Germinal center (tissue), 1 donor: ENCODE measurements at places on chromosomes 5 and 9.

DNA sequence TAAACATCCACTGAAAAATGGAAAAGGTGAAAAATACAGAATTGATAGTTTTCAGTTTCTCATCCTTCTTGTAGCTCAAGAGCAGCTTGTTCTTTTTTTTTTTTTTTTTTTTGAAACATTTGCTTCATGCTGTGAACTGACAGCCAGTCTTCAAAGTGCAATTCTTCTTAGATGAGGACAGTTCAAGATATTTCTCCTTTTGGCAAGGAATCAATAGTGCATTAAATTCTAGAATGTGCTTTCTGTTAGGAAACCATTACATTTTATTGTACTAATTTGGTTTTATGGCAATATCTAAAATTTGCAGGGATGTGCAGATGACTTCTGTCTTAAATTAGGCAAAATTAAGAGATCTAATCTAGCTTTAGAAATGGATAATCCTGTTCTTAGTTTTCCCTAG, 969.3 kb upstream of the ACO1 start:
- DNase-seq, result no peak

DNA sequence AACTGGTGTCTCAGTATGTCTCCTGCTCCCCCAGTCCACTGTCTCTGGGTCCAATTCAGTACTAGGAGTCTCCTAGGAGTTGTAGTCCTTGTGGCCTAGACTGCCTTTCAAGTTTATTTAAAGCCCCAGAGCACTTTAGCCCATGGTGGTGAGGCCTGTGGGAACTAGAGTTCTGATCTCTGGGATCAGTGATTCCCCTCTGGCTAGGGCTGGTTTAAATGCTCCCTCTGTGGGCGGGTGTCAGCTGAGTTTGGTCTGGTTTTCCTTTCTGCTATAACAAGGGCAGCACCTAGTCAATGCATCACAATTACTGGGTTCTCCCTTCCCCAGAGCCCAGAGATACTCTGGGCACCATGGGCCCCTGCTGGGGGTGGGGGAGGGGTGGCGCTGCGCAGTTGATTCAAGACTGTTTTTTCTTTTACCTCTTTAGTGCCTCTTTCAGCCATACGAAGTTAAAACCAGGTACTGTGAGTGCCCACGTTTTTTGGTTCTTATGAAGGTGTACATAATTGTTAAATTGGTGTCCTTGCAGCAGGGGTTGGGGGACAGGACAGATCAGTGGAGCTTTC, 9.3 kb upstream of the SLC36A3 start:
- no peak for DNase-seq

DNA sequence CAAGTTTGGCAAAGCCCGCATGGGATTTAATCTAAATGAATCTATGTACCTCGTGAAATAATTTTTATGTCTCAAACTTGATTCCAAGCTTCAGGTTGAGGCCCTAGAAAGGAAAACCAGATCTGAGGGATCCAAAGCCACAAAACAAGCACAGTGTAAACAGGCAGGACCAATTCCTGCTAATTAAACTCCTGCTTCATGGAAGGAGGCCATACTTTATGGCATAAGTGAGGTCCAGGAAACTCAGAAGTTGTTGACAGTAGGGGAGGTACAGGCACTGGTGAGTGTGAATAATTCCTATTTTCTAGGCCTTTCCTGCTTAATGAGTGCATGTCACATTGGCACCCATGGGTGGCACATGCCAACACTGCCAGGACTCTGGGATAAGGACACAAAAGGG, 648.6 kb upstream of the SGCD start:
- DNase-seq, result no peak

GRCh38 chr5:119332978-119333401, 22.8 kb upstream of the TNFAIP8 start:
- DNase-seq, result no peak

- DNase-seq, result no peak
These were observed 124.4 kb upstream of the TMEM161B start for GRCh38 chr5:88393042-88393441.

DNA sequence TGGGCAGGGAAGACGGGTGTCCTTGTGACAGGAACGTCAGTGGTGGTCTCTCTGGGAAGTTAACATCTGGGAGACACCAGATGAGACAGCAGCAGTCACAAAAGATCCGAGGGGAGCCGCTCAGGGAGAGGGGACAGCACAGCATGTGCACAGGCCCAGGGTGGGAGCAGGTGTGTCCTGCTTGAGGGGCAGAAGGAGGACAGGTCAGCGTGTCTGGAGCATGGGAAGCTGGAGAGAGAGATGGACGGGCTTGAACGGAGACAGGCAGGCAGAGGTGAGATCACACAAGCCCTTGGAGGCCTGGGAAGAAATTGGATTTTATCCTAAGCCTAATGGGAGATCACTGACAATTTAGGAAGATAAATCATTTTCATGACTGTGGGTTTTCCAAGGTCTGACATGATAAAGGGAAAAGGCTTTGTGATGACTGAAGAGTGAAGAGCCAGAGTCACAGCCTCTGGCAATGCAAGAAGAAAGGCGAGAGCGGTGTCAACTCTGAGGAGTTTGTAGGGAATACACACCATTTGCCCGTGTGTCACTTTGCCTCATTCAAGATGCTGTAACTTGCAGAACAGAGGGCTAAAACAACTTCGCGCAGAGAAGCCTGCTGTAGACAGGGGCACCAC, 88.3 kb downstream of the FSTL4 start:
- no peak for DNase-seq

DNA sequence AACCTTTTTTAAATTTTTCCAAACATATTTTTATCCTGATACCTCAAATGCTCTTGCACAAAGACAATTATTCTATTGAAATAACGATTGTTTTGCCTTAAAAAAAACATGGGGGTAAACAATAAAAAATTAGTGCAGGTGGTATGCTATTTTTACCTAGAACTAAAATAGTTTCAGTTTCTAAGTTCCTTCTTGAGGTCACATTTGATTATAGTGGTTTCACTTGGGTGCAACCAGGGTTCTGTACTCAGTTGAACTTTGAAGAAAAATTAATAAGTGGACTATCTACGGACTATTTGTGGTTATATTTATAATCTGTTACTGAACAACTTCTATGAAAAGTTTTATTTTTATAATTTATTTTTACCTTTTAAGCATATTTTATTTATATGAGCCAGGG, 387.1 kb upstream of the IZUMO3 start:
- no peak for DNase-seq

DNA sequence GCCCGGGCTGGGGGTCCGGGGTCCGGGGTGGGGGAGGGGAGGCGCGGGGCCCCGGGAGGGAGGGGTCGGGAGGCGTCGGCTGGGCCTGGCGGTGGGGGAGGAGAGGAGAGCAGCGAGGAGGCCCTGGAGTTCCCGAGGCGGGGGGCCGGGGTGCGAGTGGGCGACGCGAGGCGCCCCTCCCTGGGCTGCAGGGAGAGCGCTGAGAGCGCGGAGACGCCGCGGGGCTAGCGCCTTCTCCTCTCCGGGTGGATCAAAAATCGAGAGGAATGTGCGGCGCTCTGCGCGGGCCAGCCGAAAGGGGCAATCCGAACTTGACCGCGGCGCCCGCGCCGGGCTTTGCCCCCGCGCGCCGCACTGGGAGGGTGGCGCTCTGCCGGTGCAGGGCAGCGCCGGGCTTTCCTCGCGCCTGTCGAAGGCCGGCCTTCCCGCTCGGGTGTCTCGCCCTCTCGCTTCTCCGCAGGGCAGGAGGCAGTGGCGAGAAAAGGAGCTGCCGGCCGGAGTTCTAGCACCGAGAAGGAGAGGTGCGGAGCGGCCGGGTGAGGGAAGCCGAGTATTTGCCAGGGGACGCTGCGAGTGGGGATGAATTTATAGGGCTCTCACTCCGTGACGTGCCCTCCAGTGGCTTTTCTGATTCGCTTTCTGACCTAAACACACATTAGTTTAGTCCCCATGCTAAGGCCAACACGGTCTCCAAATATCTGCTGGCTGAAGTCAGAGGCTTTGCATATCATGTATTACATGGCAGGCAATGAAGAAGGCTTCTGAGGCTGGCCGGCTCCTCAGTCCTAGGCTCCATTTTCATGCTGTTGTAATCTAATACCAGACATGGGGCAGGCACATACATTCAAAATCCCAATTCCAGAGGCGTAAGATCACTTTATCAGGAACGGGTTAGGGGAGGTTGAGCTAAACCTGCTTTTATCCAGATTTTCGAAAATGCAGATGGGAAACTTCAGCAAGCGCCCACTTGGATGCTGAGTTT, 503 bp upstream of the GDNF start:
- no peak for DNase-seq

- DNase-seq, result no peak
These were observed 1109.0 kb upstream of the ACO1 start for GRCh38 chr9:31275419-31275818.

DNA sequence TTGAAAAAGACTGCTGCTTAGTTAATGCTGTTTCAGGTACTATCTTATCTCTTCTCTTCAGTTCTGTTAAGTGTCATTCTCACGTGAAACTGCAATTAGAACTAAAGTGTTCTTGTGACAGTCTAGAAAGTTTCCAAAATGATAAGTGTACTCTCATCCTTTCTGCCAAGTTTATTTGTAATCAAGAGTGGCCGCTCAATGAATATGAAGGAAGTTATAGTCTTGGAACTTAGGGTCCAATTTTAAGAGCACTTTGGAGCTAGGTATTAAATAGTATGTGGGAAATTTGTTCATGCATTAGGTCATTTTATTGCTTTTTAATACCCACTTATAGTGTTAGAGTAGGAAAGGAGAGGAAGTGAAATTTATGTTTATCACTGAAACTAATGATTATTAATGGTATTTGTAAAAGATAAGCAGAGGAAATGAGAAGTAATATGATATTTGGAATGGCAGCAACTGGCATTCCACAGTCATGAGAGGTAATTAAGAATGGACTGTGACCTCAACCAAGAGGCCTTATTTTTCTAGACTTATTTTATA, 20.4 kb downstream of the XRCC4 start:
- DNase-seq, result no peak

GRCh38 chr5:100826133-100826532, 76.9 kb downstream of the ST8SIA4 start:
- DNase-seq, result no peak

GRCh38 chr9:6827439-6828145, 69.8 kb downstream of the KDM4C start:
- peak; percentile 45 for DNase-seq

GRCh38 chr5:14861123-14861765, 10.3 kb downstream of the ANKH start:
- DNase-seq, result no peak

DNA sequence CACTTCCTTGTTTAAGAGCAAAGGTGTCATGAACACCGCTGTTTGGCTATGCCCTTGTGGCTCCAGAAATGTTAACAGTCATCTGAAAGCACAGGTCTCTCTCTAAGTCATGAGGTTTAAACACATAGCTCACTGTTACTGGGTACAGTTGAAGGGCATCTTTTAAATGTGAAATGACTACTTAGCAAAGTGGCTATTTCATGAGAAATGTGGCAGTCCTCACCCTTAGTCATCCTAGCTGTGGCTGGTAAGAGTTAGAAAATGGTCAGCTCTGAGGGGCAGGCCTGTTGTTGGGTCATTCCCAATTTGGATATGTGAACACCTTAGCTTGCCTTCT, 24.2 kb upstream of the TMEM171 start:
- no peak for DNase-seq

DNA sequence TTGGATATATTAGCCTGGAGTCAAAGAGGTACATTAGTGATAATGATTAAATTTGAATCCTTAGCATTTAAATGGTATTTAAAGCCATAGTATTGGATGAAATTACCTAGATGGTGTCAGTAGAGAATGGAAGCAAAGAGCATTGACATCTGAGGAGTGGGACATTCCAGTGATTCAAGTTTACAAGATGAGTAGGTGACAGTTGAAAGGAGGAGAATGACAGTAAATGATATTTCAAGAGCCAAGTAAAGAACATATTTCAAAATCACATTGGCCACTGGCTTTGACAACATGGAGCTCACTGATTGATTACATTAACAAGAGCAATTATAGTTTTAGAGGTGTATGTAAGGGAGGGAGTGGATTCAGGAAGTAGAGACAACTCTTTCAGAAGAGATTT, 93.9 kb upstream of the MEF2C start:
- DNase-seq, result no peak

DNA sequence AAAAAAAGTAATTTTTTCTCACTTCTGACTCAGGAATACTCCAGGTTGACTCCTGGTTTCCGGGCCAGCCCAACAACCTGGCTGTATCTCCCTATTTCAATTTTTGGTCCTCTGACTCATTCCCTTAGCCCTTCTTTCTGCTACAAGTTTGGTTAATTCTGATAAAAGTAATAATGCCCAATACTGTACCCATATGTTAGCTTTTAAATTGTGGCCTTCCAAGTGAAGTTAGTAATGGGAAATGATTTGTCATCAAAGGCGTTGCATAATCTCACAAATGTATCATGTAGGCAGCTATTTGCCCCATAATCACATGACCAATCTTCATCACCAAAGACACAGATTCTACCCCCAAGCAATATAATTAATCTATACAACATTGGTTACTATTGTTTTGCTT, 31.1 kb upstream of the BNC2 start:
- no peak for DNase-seq

- DNase-seq, result no peak
These were observed 174.8 kb downstream of the SLC12A2 start for GRCh38 chr5:128258372-128258771.

DNA sequence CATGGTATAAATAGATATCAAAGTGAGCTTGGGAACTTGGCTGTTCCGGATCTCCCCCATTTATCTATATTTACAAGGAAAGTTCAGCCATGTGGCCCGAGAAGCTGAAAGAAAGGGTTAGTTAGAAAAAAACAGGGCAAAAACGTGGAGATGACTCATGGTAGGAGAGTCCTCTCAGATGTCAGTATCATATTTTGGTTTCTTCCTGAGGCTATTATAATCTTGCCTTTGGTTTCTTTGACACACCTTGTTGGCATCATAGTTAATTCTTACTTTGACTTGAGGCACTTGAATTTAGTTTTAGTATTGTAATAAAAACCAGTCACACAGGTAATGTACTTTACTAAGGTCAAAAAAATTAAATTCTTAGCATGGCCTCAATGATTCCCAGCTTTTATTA, 59.9 kb downstream of the GABRA6 start:
- DNase-seq, result no peak

GRCh38 chr5:139481122-139481533, 1.4 kb downstream of the STING1 start:
- no peak for DNase-seq

GRCh38 chr5:129173771-129174170, 79.2 kb downstream of the ISOC1 start:
- no peak for DNase-seq

- no peak for DNase-seq
These were observed 33.9 kb upstream of the KCNN2 start for GRCh38 chr5:114327987-114328386.
